NCI-H2029 treated with DMSO at 0.1 percent for 48 hours (cell line): ENCODE measurements at places on chromosomes 16 and 17.

DNA sequence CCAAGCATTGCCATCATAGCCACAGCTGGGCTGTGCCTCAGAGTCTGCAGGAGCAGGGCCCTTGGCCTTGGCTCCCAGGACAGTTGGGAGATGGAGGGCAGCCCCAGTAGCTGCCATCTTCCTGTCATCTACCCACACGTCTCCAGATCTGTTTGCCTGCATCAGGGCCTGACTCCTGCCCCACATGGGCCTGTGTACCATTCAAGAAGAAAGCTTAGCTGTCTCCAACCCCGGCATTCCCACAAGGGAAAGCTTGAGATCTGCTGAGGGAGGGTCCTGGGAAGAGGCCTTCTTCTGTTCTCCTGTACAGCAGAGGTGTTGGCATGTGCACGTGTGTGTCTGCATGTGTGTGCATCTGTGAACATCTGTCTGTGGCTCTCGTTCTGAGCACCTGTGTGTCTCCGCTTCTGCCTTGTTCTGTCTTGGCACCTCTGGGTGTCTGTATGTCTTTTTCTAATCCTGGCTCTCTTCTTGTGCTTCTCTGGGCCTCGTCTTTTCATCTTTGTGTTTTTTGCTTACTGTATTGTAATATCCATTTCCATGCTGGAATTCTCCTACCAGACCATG, 122.2 kb downstream of the MRM1 start:
- DNase-seq = no peak

DNA sequence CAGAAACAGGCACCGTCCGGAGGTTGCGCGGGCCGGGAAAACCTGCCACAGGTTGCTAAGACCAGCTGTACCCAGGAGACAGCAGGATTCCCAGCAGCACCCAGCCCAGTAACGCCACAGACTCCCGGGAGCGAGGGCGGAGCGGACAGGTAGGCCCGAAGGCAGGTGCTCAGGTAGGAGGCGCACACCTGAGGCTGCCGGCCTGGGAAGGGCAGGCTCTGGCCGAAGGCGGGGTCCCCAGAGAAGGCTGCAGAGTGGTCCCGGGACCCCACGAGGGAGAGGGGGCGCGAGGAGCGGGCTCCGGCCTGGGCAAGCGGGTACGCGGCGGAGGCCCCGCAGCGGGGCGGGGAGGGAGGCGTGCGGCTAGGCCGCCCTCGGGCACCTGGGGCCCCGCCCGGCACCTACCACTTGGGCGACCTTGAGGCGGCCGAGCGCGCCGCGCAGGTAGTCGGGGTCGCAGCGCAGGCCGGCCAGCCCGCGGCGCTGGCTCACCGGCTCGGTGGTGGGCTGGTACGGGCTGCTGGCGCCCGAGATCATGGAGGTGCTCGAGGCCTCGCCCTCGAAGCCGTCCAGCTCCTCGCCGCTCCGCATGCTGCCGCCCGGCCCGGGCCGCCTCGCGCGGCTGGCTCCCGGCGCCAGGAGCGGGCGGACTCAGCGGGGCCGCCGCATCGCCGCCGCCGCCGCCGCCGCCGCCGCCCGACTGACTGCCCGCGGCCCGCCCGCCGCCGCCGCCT, 441 bp downstream of the CMTM4 start:
- DNase-seq = no peak

GRCh38 chr16:71931599-71931998, 36.3 kb downstream of the IST1 start:
- DNase-seq = no peak

GRCh38 chr17:36151891-36152638, 24.4 kb downstream of the TBC1D3B start:
- no peak for DNase-seq

DNA sequence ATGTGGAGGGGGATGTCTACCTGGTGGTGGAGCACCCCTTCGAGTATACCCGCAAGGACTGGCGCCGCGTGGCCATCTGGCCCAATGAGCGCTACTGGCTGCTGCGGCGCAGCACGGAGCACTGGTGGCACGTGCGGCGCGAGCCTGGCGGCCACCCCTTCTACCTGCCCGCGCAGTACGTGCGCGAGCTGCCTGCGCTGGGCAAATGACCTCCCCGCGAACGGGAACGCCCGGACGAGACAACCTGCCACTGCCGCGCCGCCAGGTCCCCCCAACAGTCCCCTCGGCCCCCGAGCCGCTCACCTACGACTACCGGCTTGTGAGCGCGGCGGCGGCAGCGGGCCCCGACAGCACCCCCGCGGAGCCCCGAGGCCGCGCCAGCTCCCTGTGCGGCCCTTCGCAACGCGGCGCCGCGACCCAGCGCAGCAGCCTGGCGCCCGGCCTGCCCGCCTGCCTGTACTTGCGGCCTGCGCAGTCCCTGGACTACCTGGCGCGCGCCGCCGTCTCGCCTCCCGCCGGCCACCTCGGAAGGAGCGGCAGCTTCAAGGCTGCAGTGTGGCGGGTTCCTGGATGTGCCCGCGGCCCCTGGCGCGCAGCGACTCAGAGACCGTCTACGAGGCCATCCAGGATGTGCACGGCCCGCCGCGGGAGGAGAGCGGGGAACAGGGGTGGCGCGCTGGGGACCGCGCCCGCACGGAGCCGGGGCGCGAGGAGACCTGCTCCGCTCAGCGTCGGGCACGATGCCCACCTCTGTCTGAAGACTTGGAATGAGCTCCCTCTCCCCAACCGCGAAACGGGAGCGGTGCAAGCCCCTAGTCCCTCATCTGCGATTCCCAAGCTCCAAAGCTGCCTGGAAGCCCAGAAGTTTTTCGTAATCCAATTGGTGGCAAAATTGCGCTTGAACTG, 48.7 kb upstream of the AMZ2 start:
- no peak for DNase-seq

GRCh38 chr17:81682565-81683207, 911 bp downstream of the ARL16 start:
- DNase-seq = no peak
